ENCODE measurements at places on chromosomes 1 and 21.

- no peak for DNase-seq
Observed at GRCh38 chr1:4218619-4219018, 318.5 kb upstream of the C1orf174 start.

DNA sequence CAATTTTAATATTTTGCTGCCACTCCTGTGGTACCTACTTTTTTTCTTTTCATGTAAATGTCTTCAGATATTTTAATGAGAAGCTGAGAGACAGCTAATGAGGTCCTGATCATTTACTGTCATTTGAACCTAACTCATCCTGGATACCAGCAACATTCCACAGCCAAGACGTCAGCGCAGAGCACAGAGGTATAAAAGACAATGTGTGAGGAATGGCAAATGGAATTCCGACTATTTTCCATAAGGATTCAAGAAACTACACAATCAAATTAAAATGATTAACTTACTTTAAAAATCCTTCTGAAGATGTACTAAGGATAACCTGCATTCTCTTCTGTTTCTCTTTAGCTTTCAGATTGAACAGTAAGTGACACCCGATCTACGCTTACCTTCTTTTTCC lies 38.8 kb downstream of the HEATR1 start:
- no peak for DNase-seq

GRCh38 chr1:1199141-1199960 lies 7.0 kb downstream of the TNFRSF18 start:
- no peak for DNase-seq

DNA sequence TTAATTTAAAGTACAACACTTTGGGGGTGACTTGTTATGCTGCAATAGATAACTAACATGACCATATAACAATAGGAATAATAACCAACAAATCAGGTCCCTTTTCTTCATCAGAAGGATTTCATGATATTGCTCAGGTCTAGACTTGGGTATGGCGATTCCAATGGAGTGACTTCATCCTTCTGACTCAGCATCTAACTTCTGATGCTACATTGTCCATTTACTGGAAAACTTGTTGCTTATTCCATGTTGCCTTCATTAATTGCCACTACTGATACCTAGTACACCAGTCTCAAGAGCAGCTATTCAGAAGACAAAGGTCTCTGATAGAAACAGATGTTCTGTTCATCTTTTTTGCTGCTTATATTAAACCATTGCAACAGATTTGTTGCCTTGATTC lies 324.3 kb downstream of the TGFB2 start:
- DNase-seq: no peak

- DNase-seq: no peak
Observed at GRCh38 chr21:43718872-43719747, at the start of gene PDXK. Gene PDXK (plus strand): TSS chr21:43719129. CDS start chr21:43719295, 166 bp downstream.

DNA sequence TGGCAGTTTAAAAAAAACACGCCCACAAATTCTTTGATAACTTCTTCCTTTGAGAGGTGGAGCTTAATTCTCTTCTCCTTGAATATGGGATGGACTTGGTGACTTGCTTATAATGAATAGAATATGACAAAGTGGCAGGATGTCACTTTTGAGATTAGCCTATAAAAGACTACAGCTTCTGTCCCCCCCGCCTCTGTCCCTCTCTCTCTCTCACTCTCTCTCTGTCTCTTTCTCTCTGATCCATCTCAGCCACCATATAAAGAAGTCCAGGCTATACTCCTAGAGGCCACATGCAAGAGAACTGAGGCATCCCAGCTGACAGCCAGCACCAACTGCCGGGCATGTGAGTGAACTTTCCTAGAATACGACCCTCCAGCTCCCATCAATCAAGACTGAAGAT lies 7.7 kb upstream of the DMBX1 start:
- DNase-seq: no peak

GRCh38 chr1:19684677-19685076 lies 20.0 kb downstream of the HTR6 start:
- DNase-seq: no peak

DNA sequence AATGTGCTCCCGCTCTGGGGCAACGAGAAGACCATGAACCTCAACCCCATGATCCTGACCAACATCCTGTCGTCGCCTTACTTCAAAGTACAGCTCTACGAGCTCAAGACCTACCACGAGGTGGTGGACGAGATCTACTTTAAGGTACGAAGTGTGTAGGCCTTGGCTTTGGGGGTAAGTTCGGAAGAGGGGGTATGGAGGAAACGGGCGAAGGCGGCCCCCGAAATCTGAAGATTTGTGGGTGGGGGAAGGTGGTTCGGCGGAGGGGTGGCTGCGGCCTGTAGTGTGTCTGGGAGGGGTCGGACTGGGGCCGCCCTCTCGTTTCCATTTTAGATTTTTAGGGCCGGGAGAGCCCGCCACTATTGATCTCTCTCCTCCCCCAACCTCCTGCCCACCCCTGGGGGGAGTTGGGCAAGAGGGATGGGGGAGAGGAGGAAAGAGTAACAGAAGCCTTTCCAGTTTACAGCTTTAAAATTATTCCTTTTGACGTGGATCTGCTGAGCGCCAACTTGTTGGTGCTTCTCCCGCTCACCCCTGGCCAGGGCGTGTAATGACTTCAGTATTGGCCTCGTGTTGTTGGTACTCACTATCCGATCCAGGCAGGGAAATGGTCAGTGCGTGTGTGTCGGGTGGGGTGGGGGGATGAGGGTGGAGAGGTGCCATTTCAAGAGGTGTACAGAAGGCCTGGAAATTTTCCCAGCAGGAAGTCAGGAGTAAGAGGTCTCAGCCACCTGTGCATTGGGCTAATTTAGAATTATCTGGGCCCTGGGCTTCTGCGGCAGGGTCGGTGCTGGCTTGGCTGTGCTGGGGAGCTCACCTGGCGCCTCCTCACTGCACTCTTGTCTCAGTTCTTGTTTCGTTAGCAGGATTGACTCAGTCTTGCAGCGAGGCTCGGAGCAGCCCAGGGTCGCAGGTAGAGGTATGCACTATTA lies 880 bp downstream of the PRPF38B start:
- DNase-seq: no peak

GRCh38 chr1:10737651-10738050 lies 58.8 kb downstream of the CASZ1 start:
- no peak for DNase-seq

- no peak for DNase-seq
Observed at GRCh38 chr1:92538048-92538412, 51.3 kb upstream of the GFI1 start.

GRCh38 chr1:162571696-162572095 lies 10.2 kb downstream of the UAP1 start:
- DNase-seq: no peak

- no peak for DNase-seq
Observed at GRCh38 chr1:243474136-243474881, 218.5 kb downstream of the SDCCAG8 start.

DNA sequence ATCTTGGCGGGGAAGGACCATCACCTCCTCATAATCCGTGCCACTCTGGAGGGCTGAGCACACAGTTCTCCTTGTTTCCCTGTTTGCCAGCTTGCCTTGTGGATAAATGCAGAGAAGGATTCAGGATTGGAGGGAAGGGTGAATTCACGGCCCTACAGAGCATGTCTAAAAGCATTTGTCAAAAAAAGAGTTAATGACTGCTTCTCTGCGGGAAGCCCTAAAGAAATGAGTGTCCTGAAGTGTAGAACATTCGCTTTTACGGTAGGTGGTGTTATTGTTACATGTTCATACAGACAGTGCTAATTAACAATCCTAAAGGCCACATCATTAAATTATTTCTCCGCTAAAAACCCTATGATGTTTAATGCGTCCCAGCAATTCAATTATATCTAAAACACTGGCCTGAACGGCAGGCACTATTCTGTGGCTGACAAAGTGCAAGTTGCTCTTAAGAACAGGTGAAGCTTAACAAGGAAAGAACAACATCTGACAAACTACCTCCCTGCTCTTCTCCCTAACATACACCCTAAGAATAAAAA lies 112.3 kb upstream of the NFIA start:
- DNase-seq: no peak

DNA sequence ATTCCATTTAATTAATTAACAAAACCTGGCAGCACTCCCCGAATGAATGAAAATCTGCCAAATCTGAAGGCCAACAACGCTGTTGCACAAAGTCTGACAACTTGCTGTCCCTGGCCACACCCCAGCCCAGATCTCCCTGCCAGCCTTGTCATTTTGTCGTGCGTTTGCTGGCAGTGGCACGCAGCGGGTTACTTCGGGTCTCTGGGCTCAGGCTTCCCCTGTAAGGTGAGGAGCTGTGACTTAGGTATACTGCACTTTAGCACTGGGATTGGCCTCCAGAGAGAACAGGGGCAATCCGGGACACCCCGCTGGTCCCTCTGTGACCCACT lies 34.3 kb upstream of the SIM2 start:
- no peak for DNase-seq

DNA sequence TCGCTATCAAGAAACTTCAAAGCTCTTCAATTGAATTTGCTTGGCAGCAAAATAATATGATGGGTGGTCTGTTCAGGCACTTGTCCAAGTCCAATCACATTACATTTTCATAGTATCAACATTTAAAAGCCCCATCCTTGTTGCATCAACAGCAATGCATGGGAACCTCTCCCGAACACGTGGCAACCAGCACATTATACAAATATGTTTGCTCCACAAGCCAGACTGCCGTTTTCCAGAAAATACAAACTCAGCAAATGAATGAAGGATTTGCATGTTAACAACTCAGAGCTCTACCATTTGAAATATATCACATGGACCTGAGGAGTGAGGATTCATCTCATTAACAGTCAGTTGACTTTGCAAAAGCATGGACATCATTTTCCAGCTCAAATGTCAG lies 20.0 kb upstream of the LYPLAL1 start:
- DNase-seq: no peak

GRCh38 chr1:92916899-92917298 lies 44.4 kb downstream of the DIPK1A start:
- no peak for DNase-seq

DNA sequence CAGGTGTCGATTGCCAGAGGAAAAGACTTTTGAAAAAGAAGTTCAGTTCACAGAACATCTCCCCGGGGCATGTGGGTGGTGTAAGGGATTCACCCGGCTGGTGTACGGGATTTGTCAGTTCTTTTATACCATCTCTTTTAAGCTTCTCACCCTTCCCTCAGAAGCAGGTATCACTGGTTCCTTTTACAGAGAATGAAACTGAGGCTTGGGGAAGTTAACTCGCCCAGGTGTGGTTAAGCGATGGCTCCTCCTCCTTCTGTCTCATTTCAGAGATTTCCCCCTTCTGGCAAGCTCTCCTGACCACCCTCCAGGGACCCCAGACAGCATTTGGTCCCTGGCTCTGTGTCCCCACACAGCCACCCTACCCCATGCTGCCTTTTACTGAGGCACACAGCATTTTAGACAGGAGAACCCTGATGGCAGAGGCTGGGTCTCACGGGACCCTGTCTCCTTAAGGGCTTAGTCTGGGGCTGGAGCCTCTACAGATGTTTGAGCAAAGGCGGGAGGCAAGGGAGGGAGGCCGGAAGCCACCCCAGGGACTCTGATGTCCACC lies 2.8 kb upstream of the ECE1 start:
- DNase-seq: no peak

DNA sequence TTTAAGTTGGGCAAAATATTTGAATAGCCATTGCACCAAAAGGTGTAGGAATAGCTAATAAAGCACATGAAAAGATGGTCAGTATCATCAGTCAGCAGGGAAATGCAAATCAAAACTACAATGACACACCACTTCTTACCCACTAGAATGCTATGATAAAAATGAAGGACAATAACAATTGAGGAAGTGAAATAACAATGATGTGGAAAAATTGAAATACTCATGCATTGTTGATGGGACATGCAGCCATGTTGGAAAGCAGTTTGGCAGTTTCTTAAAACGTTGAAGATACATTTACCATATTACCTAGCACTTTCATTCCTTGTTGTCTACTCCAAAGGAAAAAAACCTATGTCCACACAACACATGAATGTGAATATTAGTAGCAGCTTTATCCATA lies 28.4 kb downstream of the HSD3B1 start:
- no peak for DNase-seq

GRCh38 chr1:44620072-44620471 lies 54.2 kb downstream of the TMEM53 start:
- DNase-seq: no peak

GRCh38 chr1:248840946-248841345 lies 2.9 kb downstream of the ZNF672 start:
- no peak for DNase-seq

DNA sequence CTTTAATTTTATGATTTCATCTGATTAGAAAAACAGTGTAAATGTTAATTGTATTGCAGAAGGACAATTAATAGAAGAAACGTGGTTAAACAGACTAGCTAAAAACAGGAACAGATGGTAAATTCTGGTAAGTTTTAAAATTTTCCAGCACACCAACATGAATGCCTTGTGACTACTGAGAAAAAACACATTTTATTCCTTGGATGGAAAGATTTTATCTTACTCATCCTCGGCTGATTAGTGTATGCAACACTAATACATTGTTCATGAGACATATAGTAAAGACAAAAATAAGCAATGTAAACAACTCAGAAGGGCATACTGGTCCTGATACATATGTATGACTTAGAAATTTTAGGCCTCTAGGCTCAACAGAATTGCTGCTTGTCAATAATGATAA lies 4.9 kb upstream of the AK5 start:
- no peak for DNase-seq

- DNase-seq: no peak
Observed at GRCh38 chr1:19735440-19736127, 64.1 kb downstream of the TMCO4 start.

GRCh38 chr1:116558140-116558549 lies 12.7 kb downstream of the CD58 start:
- no peak for DNase-seq

DNA sequence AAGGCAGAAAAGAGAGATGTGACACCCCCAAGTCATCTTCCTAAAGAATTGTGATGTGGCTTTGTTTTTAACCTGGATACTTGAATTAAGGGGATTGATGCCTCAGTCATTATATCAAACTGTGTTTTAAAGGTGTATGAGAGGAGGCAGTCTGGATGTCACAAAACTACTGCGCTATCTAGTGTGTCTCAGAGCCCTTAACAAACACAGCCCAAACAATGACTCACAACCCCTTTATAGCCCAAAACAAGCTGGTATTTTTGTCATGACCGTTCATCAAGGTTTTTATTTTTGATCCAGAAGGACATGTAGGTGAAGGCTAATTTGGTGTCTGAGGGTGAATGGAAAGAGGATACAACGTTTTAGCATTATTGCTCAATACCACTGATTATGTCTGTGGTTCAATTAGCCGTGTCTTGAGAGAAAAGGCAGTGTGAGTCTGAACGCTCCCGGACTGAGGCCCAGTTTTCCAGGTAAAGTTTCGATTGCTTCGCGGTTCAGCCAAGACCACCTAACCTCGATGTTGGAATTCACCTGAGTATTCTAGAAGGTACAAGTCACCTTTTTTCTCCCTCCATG lies 71.6 kb downstream of the SGIP1 start:
- DNase-seq: no peak
